ENCODE measurements at places on chromosomes 12 and 14. TPM values are rescaled to one million over a fixed set of nuclear protein-coding genes. Genes with fewer than 3 reads are reported as not detected.
A peak's percentile ranks its signal among the peaks of the same experiment; 100 is the strongest.

DNA sequence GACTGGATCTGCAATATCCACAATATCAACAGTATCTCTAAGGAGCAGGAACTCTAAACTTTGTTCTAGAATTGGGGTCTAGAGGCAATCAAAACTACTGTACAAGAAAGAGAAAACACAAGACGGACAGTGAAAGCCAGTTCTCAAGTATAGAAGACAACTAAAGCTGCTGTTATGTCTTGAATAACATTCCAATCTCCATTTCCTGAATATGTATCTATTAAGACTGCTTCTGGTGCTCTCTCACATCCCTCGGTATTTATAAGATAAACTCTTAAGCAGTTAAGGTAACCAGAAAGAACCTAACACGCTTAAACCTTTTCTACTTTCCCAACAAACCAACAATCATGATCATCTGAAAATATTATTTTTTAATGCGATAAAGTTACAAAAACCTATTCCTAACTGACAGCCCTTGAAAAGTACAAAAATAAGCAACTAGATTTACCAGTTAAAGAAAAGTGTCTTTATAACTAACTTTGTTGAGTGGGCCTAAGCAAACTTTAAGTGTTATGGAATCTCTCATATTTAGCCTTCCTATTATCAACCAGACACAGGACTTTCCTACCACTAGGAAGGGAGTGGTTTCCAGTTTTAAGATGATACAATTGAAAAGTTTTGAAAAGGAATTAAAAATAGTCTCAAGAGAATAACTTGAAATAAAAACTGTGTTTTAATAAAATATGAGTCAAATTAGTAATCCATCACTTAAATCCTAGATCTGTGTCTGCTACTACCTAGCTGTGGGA, 30.7 kb downstream of the NUMB start:
- no peak for DNase-seq

GRCh38 chr12:102824218-102824835, 92.7 kb downstream of the PAH start:
- peak; percentile 92 for DNase-seq

DNA sequence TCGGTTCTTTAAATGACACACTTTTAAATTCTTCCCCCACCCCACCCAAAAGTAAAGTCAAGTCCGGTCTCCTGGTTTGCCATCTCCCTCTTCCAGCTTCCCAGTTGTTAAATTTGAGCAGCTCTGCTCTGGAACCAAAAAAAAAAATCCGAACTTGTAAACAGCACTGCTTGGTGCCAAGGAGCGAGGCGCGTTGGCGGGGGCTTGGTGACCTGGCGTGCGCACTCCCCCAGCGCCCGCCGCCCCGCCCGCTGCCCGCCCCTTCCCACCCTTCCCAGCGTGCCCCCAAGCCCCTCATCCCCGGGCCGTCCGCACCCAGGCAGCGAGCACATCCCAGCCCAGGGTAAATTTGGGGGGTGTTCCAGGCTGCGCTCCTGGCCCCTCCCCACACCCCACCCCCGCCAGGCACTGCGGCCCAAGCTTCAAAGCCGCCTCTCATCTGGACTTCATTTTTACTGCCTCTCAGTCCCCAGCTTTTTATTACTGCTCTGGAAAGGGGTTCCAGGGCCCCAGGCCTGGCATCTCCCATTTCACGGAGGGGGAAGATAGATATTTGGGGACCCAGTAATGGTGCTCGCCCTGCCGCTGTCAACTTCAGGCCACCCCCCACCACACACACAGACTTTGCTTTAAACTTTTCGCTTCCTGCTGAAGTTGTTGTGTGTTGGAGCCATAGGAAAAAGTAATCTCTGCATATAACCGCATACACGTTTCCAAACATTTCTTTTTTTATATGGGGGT, 11.7 kb upstream of the ITGB7 start:
- DNase-seq = no peak

Gene IAPP
- polyA plus RNA-seq = not detected

GRCh38 chr14:31109257-31109656, 83.1 kb upstream of the STRN3 start:
- no peak for DNase-seq

DNA sequence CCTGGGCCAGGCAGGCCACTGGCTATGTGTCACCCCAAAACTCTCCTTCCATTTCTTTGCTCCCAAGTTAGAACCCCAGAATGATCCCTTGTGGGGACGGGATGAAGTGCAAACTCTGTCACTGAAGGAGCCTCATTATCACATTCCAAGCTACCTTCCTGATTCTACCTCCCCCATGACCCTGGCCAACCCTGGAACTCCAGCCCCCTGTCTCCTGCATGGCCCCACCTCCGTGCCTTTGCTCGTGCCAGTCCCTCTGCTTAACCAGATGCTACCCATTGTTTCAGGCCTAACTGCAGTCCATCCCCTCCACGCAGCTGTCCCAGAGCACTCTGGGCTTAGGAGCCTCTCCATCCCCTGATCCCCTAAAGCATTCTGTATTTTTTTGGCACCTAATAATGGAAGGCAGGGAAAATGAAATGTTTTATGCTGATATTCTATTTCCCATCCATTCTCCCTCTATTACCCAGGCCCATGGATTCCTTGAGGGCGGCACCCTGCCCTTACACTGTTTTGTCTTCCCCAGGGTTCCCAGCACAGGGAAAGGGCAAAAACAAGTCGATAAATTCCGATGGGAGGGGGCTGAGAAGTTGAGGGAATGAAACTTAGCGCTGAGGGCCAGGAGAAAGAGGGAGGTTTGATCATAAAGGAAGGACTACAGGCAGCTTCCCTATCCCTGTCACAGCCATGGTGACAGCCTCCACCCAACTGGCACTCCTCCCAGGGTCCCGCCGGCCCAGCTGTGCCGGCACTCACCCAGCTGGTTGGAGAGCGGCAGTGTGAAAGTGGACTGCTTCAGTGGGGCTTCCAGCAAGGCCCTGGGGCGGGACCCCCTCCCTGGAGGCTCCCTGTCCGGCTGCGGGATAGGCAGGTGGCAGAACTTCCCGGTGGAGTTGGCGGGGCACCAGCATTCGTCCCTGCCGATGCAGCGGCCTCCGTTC, 58.1 kb downstream of the ISCA2 start:
- DNase-seq = no peak

GRCh38 chr12:120668868-120669840, 17.8 kb upstream of the MLEC start:
- DNase-seq = peak; percentile 66

- no peak for DNase-seq
Measured at GRCh38 chr14:104429291-104429861, 150.2 kb upstream of the C14orf180 start.

- no peak for DNase-seq
Measured at GRCh38 chr12:105590571-105590970, 260.1 kb downstream of the C12orf75 start.

DNA sequence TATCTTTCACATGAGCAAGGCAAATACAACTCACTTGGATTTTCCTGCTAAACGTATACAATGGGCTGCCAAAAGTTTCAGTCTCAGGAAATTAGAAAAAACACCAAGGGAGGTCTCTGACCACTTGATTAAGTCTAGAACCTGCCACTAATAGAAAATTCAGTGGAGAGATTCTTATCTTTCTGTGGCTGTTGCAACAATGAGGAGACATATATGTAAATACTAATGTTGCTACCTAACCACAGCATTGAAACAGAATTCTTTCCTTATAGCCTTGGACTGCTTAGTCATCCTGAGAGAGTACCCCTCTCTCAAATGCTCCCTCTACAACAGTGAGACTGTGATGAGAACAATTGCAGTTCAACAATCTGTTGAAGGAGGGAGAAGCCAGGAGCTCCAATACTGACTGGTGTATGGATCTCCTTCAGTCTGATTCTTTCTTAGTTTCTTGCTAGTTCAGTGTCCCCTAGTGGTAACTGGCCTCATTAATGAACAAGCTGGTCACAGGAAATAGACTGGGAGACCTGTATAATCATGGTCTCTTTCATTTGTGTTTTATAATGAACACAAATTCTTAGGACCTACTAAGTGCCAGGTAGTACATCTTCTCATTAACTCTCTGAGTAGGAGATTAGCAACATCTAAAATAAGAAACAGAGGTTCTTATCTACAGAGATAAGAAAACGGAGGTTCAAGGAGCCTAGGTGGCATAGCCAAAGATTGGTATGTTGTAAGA, 164.5 kb downstream of the SLC38A4 start:
- DNase-seq = no peak

- DNase-seq = no peak
Measured at GRCh38 chr12:7207866-7208625, 18.6 kb downstream of the PEX5 start.

GRCh38 chr14:63745858-63746425, 18.1 kb upstream of the SGPP1 start:
- no peak for DNase-seq

Measured in H1 (cell line).